ENCODE measurements at places on chromosomes 2 and 18. TPM values are rescaled to one million over a fixed set of nuclear protein-coding genes. Genes with fewer than 3 reads are reported as not detected.

Gene CHRND
- polyA plus RNA-seq, result not detected

- DNase-seq, result no peak
Measured at GRCh38 chr2:6967301-6967700, 50.1 kb downstream of the RNF144A start.

DNA sequence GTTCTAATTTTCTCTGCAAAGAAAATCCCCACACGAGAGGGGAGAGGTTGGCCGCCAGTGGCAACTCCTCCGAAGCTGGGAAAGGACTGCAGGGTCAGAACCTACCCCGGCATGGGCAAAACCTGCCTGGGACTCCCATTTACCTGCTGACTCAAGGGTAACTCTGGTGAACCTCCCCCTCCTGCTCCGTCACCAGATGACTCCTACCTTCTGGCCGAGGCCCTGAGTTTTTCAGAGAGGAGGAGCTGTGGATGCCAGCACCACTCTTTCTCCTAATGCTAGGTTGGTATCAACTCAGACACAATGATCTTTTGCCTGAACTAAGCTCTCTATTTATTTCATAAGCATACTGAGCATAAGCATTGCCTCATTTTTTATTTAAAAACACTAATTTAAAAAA, 96.6 kb downstream of the ALPK2 start:
- no peak for DNase-seq

DNA sequence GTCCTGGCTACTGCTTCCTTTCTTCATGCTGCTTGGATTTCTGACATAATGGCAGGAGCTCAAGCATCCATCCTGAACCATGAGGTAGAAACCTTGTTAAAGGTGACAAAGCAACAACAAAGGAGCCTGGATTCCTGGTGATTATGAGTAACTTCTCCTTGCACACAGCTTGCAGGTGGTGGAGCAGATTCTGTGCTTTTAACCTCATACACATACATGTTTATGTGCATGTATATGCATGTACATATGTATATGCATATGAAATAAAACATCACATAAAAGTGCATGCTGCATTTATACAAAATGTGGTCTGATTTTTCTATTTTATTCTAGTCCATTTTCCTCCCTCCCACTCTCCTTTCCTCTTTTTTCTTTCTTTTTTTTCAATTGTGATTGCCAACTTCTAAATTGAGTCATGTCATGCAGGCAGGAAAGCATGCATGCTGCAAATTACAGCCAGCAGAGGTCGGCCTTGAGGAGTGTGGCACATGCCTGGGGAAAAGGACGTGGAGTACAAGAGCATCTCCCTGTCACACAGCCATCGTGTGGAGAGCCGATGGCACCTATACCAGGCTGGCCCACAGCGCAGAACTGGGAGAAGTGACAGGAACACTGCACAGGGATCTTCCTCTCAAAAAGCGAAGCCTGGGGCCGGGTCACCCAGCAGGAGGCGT, 17.9 kb downstream of the LCT start:
- DNase-seq, result no peak

Measured in naive thymus-derived CD4-positive, alpha-beta T cell (primary cell).